ENCODE measurements at places on chromosomes 11 and 22.
A peak's percentile ranks its signal among the peaks of the same experiment; 100 is the strongest.

DNA sequence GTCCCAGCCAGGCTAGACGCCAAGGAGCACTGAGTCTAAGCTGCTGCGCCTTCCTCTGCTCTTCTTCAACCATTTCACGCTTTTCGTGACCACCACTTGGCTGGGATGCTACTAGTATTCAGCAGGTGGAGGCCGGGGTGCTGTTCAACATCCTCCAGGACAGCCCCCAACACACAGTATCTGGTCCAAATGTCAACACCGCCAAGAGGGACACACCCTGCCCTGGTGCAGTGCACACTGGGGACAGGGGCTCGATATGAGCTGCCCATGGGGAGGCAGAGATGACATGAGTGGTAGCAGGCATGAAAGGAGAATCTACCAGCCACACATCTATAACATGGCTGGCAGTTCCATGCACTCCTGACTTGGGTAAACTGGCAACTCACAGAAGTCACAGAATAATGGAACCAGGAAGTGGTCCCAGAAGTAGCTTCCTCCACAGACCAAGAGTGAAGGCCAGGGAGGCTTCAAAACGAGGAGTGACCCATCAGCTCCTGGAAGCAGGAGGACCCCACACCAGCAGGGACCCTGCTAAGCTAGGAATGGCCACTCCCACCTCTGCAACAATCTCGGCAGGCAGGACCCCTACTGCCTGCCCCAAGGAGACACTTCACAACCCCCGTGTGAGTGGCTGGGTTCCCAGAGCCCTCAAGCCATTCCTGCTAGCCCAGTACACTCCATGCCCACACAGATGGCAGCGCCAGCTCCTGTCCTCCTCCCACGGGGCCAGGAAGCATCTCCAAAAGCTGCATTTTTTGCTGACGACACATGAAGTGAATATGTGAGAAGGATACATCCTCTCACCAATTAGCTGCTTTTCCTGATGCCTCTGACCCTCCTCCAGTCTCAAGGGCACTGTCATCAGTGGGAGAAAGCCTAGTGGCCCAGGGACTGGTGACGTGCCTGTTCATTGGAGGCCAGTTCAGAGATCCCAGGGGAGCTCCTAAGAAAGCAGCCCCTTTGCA is 78.8 kb downstream of the DGCR2 start:
- peak; percentile 24 for DNase-seq

DNA sequence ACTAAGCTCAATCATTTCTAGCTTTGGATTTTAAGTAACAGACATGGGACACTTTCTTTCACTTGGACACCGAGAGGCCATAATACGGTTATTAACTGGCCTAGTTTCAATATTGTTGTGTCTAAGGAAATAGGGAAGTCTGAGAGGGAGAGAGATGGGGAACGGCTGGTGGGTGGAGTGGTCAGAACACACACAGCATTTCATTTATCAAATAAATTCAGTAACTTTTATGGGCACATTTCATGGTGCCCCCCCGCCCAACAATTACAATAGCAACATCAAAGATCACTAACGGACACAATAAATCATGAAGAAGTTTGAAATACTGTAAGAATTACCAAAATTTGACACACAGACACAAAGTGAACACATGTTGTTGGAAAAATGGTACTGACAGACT is 10.7 kb downstream of the PRPF19 start:
- DNase-seq, result no peak

GRCh38 chr11:121086866-121087265 is 14.2 kb upstream of the TECTA start:
- no peak for DNase-seq

DNA sequence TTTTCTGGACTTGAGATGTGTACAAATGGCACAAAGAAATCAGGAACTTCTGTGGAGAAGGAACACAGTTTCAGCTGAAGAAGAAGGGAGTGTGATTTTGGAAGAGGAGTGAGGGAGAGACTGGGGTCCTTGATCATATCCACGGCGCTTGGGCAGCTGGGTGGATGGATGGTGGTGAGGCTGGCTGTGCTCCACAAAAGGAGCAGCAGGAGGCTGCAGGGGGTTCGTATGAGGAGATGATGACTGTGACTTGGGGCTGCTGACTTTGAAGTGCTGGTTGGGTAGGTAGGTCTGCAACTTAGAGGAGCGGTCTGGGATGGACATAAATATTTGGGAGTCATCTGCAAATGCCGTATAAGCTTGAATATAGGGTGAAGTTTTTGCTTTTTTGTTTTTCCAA is 1.3 kb upstream of the DCHS1 start:
- DNase-seq, result no peak

- no peak for DNase-seq
These were observed 81.6 kb downstream of the ZC3H12C start for GRCh38 chr11:110174645-110175310.

DNA sequence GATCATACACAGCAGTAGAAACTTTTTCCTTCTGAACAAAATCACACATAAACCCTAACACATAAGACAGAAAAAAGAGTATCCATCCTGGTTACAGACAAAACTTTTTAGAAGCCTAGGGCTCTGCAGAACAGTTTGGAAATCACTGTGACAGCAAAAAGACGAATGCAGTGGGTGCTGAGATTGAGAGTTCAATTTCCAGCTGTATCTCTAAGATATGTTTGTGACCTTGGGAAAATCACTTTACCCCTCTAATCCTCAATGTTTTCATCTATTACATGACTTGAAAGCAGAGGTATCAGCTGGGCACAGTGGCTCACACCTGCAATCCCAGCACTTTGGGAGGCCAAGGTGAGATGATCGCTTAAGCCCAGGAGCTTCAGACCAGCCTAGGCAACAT is 128.5 kb downstream of the SIK3 start:
- no peak for DNase-seq

DNA sequence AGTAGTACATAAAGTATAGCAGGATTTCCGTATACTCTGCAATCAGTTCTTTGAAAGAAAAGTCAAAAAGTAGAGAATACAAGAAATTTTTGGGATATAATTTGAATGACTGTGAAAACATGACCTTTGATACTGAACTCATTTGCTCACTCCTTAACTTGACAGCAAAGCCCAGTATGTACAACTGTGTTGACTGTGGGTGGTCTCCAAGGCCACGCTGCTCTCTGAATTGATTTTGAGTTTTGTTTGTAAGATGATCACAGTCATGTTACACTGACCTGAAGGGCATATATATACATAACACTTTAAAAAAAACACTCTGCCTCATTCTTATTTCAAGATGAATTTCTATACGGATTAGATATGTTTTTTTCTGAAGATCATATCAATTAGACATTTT is 9.5 kb upstream of the AMOTL1 start:
- no peak for DNase-seq

DNA sequence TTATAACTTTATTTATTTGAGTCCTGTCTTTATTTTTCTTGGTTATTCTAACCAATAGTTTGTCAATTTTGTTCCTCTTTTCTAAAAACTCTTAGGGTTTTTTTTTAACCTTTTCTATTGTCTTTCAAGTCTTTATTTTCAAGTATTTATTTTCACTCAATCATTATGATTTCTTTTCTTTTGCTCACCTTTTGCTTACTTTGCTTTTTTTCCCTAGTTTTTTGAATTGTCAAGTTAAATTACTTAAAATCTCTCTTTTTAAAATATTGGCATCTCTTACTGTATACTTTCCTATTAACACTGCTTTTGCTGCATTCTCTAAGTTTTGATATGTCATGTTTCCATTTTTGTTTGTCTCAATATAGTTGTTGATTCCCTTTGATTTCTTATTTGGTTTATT is 396.8 kb upstream of the CCDC179 start:
- DNase-seq, result no peak

- DNase-seq, result no peak
These were observed 52.8 kb downstream of the USP35 start for GRCh38 chr11:78241475-78241874.

DNA sequence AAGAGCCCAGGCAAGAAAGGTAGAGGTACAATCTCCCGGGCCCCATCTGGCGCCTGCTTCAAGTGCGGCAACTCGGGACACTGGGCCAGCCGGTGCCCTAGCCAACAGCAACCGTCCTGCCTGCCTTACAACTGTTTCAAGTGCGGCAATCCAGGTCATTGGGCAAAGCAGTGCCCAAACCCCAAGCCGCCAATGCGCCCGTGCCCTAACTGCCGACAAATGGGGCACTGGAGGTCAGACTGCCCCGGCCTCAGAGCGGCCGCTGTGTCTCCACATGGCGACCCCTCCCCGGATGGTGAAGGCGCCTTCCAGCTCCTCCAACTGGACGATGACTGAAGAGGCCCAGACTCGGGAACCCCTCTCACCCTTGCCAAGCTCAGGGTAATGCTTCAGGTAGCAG is 11.4 kb upstream of the OR56A3 start:
- no peak for DNase-seq

DNA sequence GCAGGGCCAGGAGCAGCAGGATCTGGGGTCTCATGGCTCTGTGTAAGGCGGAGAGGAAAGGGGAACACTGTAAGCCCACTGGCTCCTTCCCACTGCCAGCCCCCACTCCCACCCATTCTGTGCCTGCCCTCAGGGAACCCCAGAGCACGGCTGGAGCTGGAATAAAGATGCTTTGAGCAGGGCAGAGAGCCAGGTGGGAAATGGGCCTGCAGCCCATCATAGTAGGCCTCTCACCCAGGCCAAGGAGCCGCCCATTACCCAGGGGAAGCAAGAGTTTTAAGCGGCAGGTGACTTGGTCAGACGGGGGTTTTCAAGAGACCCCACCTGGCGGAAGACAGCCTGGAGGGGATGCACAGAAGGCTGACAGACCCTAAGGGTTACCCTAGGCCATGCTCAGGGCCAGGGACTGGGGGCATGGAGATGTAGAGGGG is 4.6 kb downstream of the LRRC32 start:
- DNase-seq, result no peak

DNA sequence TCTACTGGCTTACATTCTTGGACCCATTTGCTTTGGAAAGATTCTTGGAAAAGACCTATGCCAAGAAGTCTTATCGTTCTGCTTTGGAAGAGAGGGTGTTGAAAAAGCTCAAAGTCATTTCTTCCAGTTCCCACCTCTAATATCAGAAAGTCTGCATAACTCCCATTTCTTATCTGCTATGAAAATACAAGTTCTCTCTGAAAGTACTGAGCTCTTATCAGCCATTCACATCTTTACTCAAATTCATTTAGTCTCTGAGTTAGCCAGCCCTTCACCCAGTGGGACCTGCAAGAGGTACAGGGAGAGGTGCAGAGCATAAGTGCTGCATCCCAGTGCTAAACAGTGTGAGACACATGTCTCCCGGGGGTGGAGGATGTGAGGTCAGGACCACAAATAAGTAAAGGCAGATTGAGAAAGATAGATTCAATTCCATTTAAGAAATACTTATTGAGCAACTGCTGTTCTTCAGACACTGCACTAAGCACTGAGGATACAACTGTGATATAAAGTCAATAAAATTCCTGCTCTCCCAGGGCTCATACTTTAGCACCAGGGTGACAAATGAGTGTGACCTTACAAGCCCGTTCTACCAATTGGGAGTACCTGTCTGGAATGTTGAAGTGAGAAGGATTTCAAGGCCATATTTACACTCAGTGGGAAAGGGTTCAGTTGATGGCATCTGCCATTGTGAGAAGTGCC is 76.7 kb downstream of the PISD start:
- no peak for DNase-seq

GRCh38 chr11:6225896-6226295 is 8.5 kb downstream of the FHIP1B start:
- DNase-seq, result no peak
